ENCODE measurements at places on chromosomes 6 and 20. TPM values are rescaled to one million over a fixed set of nuclear protein-coding genes. Genes with fewer than 3 reads are reported as not detected.

C6orf15 gene
- not detected for total RNA-seq

SSTR4 gene
- total RNA-seq = 0.35 TPM

TRIM10 gene
- not detected for total RNA-seq

- H3K4me1 ChIP-seq = no peaks in the 10 kb centered on the region
- H3K4me3 ChIP-seq = no peak overlapping the region
- H3K27me3 ChIP-seq = no peaks in the 10 kb centered on the region
- no peak for DNase-seq
Measured at GRCh38 chr20:61400499-61400898, 148.4 kb downstream of the CDH4 start.

- H3K4me1 ChIP-seq = peaks cover 13% of the 10 kb centered on the region
- no peak for DNase-seq
- no peak overlapping the region for H3K4me3 ChIP-seq
- H3K36me3 ChIP-seq = no peaks in the 10 kb centered on the region
- H3K27ac ChIP-seq = no peak overlapping the region
- peaks cover 4% of the 10 kb centered on the region for H3K27me3 ChIP-seq
Measured at GRCh38 chr6:43304361-43304760, 4.3 kb downstream of the CRIP3 start.

DNA sequence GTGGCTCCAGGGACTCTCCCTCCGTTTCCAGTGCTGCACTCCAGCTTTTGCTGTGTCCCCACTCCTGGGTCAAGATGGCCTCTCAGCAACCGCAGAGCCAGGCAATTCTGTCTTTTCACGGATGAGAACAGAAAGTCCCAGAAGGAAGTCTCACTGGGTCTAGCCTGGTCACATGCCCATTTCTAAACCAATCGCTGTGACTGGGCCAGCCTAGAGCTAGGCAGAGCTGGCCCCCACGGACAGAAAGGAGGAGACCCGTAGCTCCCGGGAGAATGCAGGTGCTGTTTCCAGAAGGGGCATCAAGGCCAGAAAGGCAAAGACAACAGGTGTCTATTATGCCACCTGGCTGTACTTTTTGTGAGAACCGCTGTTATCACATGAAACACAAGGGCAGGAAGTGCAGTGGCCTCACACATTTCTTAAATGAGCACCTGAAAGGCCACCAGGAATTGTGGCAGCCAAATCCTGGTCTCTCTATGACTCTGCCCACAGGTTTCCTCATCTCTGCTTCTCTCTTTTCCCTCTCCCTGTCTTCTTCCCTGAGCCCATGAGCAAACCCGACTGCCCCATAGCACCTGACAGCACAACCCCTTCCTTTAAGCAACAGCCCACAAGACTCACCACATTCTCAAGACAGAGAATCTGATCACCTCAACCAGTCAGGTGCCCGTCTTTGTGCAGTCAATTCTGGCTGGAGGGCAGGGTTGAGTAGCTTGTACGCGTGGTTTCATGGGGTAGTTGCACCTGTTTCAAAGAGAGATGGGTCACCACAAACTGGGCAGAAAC, 37.1 kb upstream of the B4GALT5 start:
- peak; percentile 47 for DNase-seq
- H3K27me3 ChIP-seq = no peaks in the 10 kb centered on the region
- peaks cover 24% of the 10 kb centered on the region for H3K4me1 ChIP-seq
- H3K27ac ChIP-seq = peak overlapping the region; percentile 51
- peak overlapping the region; percentile 3 for H3K4me3 ChIP-seq

DNA sequence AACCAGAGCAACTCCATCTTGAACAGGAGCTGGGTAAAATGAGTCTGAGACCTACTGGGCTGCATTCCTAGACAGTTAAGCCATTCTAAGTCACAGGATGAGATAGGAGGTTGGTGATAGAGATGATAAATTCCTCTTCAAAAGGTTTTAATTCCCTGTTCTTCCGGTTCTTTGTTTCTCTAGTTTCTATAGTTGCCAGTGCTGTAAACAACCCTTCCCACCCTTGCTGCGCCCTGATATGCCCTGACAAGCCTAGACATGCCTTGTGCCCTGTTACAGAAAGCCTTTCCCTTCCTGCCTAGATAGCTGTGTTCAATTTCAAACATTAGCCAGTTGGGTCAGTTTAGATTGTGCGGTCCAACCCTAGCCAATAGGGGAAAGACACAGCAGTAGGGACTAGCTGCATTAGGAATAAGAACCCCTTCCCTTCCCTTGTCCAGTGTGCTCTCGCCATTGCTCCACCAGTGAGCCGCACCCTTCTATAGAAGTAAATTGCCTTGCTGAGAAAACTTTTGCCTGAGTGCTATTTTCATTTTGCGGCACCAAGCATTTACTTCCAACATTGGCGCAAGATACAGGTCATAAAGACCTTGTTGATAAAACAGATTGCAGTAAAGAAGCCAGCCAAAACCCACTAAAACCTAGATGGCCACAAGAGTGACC, 52.5 kb upstream of the CCN2 start:
- no peaks in the 10 kb centered on the region for H3K4me1 ChIP-seq
- no peak for DNase-seq
- H3K36me3 ChIP-seq = no peaks in the 10 kb centered on the region
- no peak overlapping the region for H3K4me3 ChIP-seq

DNA sequence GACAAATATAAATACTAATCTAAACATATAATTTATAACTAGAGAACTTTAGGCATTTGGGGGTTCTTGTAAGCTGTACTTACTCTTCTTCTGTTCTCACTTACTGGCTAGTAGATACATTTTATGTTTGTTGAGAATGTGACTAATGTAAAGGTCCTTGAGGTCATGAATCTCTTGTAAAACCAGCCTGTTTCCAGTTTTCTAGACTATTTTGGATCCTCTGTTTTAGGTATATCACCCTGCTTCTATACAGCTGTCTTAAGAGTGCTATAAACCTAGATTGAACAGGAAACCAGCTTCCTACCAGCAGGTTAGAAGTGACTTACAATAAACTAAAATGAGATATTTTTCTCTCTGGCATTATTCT, 134.2 kb downstream of the PLCB4 start:
- peaks cover 6% of the 10 kb centered on the region for H3K4me1 ChIP-seq
- no peak overlapping the region for H3K4me3 ChIP-seq
- no peaks in the 10 kb centered on the region for H3K36me3 ChIP-seq

- H3K4me1 ChIP-seq = peaks cover 58% of the 10 kb centered on the region
- H3K36me3 ChIP-seq = no peaks in the 10 kb centered on the region
- H3K4me3 ChIP-seq = no peak overlapping the region
- no peaks in the 10 kb centered on the region for H3K27me3 ChIP-seq
- DNase-seq = no peak
- H3K27ac ChIP-seq = no peak overlapping the region
Measured at GRCh38 chr6:144365271-144365670, 80.1 kb downstream of the UTRN start.

DNA sequence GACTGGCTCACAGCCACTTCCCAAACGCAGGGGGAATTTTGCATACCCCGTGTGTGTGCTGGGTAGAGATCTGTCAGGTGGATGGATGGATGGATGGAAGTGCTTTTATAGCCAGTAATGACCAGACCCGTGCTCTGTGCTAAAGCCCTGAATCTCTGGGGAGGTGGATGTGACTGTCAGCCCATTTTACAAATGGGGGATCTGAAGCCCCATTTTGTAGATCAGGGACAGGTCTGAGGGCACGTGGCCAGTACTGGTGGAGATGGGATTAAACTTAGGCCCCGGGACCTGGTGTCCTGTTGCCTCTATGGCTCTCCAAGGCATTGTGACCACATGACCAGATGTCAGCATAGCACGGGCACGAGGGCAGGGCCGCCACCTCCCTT, 38.2 kb upstream of the ZBP1 start:
- H3K27ac ChIP-seq = no peak overlapping the region
- DNase-seq = no peak
- H3K4me3 ChIP-seq = no peak overlapping the region
